Liver (tissue), 10 donors: ENCODE measurements at places on chromosomes 16 and 17.

- DNase-seq = no peak
- no peak overlapping the region for H3K27ac ChIP-seq
- H3K4me1 ChIP-seq = peaks cover 3% of the 10 kb centered on the region
- no peak overlapping the region for H3K4me3 ChIP-seq
- H3K36me3 ChIP-seq = no peaks in the 10 kb centered on the region
- H3K27me3 ChIP-seq = no peaks in the 10 kb centered on the region
These were observed 12.6 kb upstream of the BAIAP2 start for GRCh38 chr17:81022344-81022676.

DNA sequence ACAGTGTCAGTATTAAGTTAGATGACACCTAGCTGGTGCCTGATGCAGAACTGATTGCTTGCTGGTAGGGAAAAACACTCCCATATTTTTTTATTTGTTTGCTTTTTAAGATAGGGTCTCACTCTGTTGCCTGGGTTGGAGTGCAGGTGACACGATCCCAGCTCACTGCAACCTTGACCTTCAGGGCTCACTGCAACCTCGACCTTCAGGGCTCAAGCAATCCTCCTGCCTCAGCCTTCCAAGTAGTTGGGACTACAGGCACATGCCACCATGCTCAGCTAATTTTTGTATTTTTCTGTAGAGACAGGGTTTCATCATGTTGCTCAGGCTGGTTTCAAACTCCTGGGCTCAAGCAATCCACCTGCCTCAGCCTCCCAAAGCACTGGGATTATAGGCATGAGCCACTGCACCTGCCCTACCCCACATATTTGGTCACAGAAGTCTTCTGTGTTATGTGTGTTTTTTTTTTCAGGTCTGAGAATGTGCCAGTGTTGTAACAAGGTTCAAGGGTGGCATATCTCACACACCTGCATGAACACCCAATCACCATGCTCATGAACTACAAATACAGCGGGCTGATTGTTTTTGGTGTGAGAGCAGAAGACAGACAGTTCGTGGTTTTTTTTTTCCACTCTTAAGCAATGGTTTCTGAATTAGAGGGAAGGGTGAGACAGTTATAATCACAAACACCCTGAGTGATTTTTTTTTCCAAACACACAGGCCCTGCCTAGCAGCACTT is 22.8 kb downstream of the SPAG9 start:
- H3K27ac ChIP-seq = peak overlapping the region; percentile 82
- H3K27me3 ChIP-seq = no peaks in the 10 kb centered on the region
- DNase-seq = no peak
- peak overlapping the region; percentile 6 for H3K4me3 ChIP-seq
- H3K4me1 ChIP-seq = peaks cover 16% of the 10 kb centered on the region
- H3K36me3 ChIP-seq = no peaks in the 10 kb centered on the region

- H3K27me3 ChIP-seq = no peaks in the 10 kb centered on the region
- no peak for DNase-seq
- H3K36me3 ChIP-seq = no peaks in the 10 kb centered on the region
- H3K4me1 ChIP-seq = no peaks in the 10 kb centered on the region
- no peak within 1 kb of the TSS for H3K27ac ChIP-seq
These were observed at the start of gene RAP1GAP2 for GRCh38 chr17:2796164-2797125. Gene RAP1GAP2 (plus strand): TSS chr17:2796438. CDS start chr17:2796528, 90 bp downstream.

- peaks cover 51% of the 10 kb centered on the region for H3K36me3 ChIP-seq
- H3K4me1 ChIP-seq = peaks cover 41% of the 10 kb centered on the region
- DNase-seq = no peak
- no peaks in the 10 kb centered on the region for H3K27me3 ChIP-seq
These were observed 12.1 kb downstream of the NFE2L1 start for GRCh38 chr17:48060249-48060648.

GRCh38 chr16:65793781-65794180 is 572.7 kb upstream of the CDH5 start:
- no peaks in the 10 kb centered on the region for H3K36me3 ChIP-seq
- H3K4me1 ChIP-seq = no peaks in the 10 kb centered on the region
- DNase-seq = no peak
- H3K27me3 ChIP-seq = no peaks in the 10 kb centered on the region
- no peak overlapping the region for H3K27ac ChIP-seq

- no peaks in the 10 kb centered on the region for H3K4me1 ChIP-seq
- no peak overlapping the region for H3K4me3 ChIP-seq
- DNase-seq = no peak
- peaks cover 7% of the 10 kb centered on the region for H3K27me3 ChIP-seq
- H3K36me3 ChIP-seq = no peaks in the 10 kb centered on the region
These were observed 186.0 kb upstream of the PIRT start for GRCh38 chr17:11023639-11024479.

- H3K4me1 ChIP-seq = no peaks in the 10 kb centered on the region
- H3K27me3 ChIP-seq = no peaks in the 10 kb centered on the region
- DNase-seq = no peak
These were observed 57.9 kb downstream of the AKAP1 start for GRCh38 chr17:57142925-57143324.

DNA sequence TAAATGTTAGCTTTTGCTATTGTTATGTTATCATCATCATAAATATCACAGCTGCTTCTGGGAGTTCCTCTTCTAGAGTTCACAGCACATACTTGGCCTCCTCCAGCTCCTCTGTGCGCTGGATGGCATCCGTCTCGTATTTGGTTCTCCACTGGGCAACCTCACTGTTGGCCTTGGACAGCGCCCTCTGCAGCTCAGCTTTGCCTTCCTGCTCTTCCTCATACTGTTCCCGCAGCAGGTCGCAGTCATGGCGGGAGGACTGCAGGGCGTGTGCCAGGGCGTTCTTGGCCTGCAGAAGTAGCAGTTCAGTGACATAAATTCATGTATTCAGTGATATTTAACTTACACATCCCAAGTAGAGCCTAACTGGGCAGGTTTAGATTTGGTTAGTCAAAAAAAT is 23.4 kb downstream of the MYH8 start:
- H3K27ac ChIP-seq = no peak overlapping the region
- H3K4me1 ChIP-seq = no peaks in the 10 kb centered on the region
- no peak overlapping the region for H3K4me3 ChIP-seq
- no peaks in the 10 kb centered on the region for H3K27me3 ChIP-seq
- DNase-seq = no peak

GRCh38 chr17:17227608-17228520 is 9.1 kb downstream of the FLCN start:
- H3K4me1 ChIP-seq = peaks cover 8% of the 10 kb centered on the region
- H3K27me3 ChIP-seq = no peaks in the 10 kb centered on the region
- DNase-seq = no peak
- peak overlapping the region; percentile 6 for H3K27ac ChIP-seq
- no peak overlapping the region for H3K4me3 ChIP-seq
- peaks cover 47% of the 10 kb centered on the region for H3K36me3 ChIP-seq

DNA sequence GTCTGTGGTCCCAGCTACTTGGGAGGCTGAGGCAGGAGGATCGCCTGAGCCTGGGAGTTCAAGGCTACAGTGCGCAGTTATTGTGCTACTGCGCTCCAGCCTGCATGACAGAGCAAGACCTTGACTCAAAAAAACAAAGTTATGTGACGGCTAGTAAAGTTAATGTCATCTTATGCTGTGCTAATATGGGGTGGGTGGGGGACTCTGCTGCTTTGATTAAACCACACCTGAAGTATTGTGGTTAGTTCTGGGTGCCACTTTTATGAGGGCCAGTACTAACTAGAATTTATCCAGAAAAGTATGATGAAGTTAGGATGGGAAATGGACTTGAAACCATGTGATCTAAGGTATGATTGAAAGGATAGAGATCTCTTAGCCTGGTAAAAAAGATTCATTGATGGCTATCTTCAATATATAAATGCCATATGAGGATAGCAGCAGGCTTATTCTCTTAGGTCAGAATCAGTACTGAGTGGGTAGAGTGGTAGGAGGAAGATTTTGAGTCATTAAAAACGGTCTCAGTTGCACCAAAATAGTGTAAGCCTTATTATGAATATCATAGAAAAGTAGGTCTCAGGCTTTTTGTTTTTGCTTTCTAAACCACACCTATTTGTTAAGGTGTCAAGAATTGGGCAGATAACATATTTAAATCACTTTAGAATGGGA is 5.6 kb downstream of the WSB1 start:
- H3K27me3 ChIP-seq = no peaks in the 10 kb centered on the region
- H3K36me3 ChIP-seq = no peaks in the 10 kb centered on the region
- no peak overlapping the region for H3K27ac ChIP-seq
- H3K4me1 ChIP-seq = peaks cover 11% of the 10 kb centered on the region

- peaks cover 37% of the 10 kb centered on the region for H3K4me1 ChIP-seq
- peak; percentile 63 for DNase-seq
- H3K4me3 ChIP-seq = peak overlapping the region; percentile 66
- H3K27ac ChIP-seq = peak overlapping the region; percentile 89
- H3K36me3 ChIP-seq = no peaks in the 10 kb centered on the region
These were observed 791 bp downstream of the MCRIP2 start for GRCh38 chr16:642189-643049.
